CD4-positive, alpha-beta T cell treated with Interleukin-21 for 1 hour (primary cell): ENCODE measurements at places on chromosomes 2 and 18.

DNA sequence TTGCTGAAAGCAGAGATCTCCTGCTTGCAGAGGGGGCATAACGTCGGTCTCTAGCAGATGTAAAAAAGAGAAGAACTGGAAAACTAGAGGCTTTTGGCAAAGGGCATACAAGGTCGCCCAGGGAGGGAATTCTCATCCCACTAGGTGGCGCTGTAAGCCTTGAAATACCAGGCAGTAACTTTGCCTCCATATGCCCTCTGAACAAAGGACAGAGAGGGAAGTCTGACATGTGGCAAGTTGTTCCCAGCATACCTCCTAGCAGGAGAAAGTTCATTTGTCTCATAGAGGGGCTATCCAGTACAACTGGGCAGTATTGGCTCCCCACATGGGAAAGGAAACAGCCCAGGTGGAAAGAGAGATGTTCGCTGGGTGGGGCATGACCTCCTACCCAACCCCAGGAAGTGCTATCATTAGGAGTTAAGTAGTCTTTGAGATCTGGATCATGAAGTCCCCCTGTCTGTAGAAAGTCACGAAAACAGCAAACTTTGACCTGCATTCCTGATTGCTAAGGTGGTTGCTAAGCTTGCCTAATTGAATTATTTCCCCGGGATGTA, 39.9 kb downstream of the STK17B start:
- peak; percentile 77 for DNase-seq

DNA sequence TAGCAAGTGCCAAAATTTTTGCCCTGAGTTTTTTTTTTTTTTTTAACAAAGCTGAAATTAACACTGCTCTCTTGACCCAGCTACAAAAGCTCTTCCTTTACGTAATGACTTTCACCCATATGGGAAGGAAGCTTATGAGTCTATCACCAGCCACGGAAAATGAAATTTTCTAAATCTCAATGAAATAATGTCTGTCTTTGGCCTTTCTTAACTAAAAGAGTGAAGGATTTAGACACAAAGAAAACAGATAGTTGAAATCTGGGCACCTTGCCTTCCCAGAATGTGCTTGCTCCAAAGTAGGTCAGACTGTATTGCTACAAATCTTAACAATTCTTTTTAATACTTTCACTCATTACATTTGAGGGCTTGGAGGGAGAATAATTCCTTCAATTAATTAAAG, 180.8 kb upstream of the MGAT5 start:
- no peak for DNase-seq

GRCh38 chr2:39593439-39594393, 72.0 kb upstream of the TMEM178A start:
- no peak for DNase-seq

GRCh38 chr2:186445506-186445905, 40.6 kb upstream of the ZC3H15 start:
- DNase-seq = no peak

DNA sequence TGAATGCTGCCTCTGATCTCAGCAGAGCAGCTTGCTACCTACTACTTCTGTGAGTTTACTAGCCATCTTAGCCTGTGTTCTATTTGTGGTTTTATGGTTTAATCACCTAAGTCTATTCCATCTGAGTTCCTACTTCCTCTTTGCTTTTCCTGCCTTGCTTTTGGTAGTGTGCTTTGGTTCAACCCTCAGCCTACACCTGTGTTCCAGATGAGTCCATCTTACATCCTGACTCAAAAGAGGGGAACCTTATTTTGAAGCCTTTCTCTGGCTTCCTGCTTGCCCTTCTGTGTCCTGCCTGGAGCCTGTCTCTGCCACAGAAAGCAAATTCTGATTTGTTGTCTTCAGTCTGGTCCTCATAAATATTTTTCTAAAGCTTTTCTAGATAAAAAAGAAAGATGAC, 530.3 kb upstream of the MEX3C start:
- DNase-seq = no peak

DNA sequence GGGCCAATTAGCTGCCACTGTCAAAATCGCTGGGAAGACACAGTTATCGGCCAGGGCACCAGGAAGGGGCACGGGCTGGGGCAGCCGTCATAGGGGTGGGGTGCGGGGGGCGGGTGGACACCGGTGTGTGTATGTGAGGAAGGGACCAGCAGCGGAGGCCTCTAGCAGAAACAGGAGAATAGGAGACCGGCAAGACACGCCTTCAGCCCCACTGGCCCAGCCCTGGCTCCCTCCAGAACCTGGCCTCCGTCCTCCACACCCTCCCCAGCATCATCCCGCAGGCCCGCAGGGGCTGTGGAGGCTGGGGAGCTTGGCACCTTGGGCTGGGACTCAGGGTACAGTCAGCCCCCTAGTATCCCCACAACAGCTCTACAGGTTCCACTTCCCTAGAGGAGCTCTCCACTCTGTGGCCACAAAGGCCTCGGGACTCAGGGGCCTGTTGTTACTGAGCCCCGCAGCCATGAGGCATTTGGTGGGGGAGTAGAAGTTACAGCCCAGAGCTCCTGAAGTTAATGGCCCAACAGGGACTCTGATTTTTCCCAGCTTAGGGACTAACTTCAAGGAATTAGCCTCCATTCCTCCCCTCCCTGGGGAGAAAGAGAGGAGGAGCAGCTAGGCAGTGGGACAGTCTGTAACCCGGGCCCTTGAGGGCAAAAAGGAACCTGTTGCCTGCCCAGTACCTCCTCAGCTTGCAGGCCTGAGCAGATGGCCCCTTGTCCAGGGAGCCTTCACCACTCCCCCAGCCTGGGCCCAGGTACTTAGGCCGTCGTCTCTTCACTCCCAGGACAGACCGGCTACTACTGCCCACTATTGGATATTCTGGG, 19.9 kb downstream of the SH2D6 start:
- no peak for DNase-seq

GRCh38 chr2:216743781-216744180, 48.4 kb upstream of the IGFBP5 start:
- DNase-seq = no peak

DNA sequence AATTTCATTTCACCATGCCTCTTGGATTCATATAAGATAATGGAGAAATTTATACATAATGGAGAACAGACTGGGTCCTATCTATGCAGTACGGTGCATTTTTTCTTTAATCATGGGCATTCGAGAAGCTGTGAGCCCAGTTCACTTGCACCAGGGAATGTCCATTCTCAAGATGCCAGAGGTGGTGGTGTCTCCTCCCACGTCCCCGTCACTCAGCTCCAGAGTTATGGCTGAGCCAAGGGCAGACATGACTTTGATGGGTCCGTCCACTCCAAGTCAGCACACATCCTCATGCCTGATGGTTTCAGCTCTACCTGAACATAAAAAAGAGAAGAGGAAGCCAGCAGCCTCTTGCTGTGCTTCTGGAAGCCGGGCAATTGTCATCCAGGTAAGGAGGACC, 42.1 kb upstream of the CREG2 start:
- DNase-seq = no peak

- DNase-seq = no peak
Measured at GRCh38 chr2:120703330-120703994, 32.2 kb upstream of the GLI2 start.

- DNase-seq = no peak
Measured at GRCh38 chr18:22704586-22704918, 228.6 kb upstream of the RBBP8 start.

GRCh38 chr18:5197032-5197434, at the start of gene AKAIN1:
AKAIN1 (minus strand) TSS chr18:5197257; CDS start chr18:5197053, 204 bp downstream.
- DNase-seq = no peak

DNA sequence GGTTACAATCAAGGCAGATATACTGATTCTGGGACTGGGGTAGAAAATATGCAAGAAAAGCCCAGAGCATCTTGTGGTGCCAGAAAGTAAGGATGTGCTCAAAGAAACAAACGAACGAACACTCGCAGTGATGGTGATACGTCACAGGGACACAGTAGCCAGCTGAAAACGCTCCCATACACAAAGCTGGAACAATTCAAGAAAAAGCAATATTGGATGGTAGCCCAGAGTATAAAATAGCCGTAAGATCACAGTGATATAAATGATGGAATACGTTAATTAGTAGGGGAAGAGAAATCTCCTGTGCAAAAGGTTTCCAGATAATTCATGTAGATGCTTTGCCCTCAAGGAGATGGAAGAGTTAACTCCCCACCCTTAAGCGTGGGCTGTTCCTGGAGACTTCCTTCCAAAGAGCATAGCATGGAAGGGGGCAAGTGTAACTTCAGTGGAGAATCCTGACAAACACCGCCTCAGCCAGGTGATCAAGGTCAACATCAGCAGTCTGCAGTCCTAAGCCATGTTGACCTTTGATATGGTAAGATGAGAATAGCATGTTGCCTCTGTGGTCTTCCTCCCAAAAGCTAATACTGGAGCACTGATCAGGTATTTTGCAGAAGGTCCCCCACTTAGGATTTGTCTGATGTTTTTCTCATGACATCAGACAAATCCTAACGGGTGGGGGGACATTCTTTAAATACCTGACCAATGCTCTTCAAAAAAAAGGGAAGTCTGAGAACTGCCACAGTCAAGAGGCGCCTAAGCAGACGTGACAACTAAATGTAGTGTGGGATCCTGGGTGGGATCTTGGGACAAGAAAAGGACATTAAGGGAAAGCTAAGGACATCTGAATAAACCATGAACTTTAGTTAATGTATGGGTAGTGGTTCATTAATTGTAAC, 99.0 kb downstream of the NCK2 start:
- DNase-seq = no peak

GRCh38 chr2:168744844-168745243, 57.6 kb upstream of the NOSTRIN start:
- DNase-seq = no peak

GRCh38 chr2:47065771-47066380, 89.2 kb downstream of the STPG4 start:
- DNase-seq = no peak

- no peak for DNase-seq
Measured at GRCh38 chr2:230939691-230940470, 14.8 kb upstream of the GPR55 start.

DNA sequence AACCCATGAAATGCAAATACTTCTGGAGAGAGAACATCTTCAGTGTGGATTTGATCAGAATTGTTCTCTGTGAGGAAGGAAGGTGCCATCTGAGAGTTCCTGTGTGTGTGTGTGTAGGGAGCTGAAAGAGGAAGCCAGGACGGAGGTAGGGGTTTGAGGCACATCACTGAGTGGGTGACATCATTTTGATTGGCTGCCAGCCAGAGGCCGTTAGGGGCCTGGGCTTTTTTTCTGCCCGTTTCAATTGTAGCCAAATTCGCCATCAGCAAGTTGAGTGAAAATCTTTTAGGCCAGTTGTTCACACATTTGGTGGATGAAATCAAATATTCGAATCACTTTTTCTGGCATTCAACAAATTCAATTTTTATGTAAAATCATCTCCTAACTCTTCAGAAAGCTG, 48.9 kb downstream of the TSN start:
- no peak for DNase-seq

GRCh38 chr2:120318626-120319025, 27.3 kb upstream of the INHBB start:
- DNase-seq = no peak

GRCh38 chr18:48728204-48728833, 189.5 kb downstream of the CTIF start:
- no peak for DNase-seq

DNA sequence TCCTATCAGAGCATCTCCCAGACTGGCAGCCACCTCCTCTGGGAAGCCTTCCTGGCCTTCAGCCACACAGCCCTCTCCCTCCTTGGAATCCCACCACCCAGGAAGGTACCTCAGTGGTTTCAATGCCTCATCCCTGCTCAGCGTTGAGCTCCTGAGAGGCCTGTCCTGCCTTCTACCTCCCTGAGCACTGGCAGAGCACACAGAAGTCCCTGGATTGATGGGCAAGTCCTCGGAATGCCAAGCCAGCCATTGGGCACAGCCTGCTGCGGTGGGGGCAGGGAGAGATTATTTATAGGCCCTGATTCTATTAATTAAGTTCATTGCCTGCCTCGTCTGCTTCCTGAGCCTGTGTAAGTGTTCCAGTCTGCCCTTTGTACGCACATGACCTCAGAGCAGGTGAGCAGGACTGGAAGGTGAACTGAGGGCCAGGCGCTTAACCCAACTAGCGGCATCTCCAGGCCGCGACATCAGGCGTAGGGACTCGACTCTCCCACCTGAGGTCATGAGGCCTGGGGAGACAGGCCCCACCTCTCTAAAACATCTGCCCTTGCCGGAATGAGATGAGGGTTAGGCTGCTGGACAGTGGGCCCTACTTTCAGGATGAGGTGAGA, 63.4 kb downstream of the SMAD7 start:
- no peak for DNase-seq

DNA sequence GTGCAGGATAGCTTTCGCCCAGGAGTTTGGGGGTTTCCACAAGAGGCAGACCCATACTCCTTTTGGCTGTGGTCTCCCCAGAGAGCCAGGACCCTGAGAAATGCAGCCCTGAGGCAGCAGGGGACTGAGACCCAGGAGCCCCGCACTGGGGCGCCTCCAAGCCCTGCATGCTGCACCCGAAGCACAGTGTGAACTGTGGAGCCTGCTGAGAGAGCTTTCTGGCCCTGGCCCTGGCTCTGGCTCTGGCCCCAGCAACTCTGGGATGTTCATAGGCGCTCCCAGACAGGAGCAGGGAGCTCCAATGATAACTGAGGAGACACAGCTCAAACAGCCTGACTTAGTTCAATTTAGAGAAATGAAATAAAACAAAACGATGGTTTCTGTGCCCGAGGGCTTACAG, 96.4 kb upstream of the TEX51 start:
- no peak for DNase-seq

DNA sequence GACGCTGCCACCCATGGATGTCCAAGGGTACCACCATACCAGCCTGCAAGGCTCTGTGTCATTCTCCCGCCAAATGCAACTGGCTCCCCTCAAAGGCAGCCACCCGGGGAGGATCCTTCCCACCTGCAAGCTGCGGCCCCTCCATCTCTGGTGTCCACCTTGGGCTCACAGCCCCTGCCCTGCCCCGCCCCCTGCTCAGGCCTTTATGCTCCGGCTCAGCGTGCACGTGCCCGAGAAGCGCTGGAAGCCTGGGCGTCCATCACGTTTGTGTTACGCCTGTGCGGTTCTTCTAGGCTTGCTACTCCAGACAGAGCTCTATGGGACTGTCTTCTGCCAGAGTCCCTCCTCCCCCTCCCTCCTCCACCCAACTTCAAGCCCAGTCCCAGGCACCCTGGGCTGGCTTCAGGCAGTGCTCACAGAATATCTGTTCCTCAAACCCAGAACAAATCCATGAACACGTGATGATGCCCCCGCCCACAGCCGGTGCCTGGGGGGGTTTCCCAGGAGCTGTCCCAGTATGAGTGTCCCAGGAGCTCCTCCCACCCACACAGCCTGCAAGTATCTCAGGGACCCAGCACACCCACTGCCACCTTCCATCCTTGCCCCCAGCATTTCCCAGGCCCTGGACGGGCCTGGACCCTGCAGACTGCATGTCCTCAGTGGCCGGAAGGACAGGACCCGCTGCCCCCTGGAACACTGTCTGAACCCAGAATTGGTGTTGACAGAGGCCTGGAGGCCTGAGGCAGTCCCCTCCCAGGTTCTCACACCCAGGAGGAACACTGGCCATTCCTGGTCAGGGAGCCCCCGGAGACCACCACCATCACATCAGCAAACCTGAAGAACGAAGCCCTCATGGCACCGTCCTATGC, 30.3 kb downstream of the KIF1A start:
- no peak for DNase-seq
